ENCODE measurements at places on chromosomes 4 and X.
A peak's percentile ranks its signal among the peaks of the same experiment; 100 is the strongest.

- no peak for DNase-seq
Measured at GRCh38 chr4:9979101-9979701, 42.1 kb downstream of the SLC2A9 start.

- DNase-seq, result no peak
Measured at GRCh38 chrX:21529771-21530170, 128.4 kb downstream of the KLHL34 start.

- DNase-seq, result no peak
Measured at GRCh38 chr4:106806158-106806797, 229.8 kb downstream of the DKK2 start.

- DNase-seq, result no peak
Measured at GRCh38 chrX:40366661-40367060, 214.1 kb upstream of the ATP6AP2 start.

GRCh38 chr4:92279296-92279695 is 24.5 kb upstream of the GRID2 start:
- DNase-seq, result no peak

GRCh38 chr4:184978211-184978610 is 40.1 kb upstream of the HELT start:
- peak; percentile 58 for DNase-seq
